ENCODE measurements at places on chromosomes 2 and 18.

GRCh38 chr2:235511187-235511661 lies 17.4 kb downstream of the AGAP1 start:
- DNase-seq, result no peak

DNA sequence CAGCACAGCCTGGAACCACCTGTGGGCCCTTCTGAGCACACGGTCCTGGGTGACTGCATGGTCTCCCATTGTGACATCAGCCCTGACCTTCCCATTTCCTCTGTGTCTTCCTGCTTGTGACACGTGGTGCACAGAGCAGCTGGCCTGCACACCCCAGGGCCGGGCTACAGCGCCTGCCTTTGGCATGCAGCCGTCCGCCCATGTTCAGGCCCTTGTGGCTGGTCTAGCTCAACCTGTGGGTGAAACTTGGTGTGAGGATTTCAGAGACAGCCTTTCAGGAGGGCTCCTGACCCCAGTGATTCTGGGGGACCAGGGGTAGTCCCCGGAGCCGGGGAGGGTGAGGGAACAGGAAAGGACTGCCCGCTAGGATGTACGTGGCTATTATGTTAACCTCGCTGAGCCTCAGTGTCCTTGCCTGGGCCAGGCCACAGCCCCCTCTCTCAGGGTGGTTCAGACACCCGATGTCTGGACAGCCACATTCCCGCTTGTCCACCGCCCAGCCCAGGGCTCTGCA lies 284.8 kb upstream of the HS6ST1 start:
- DNase-seq, result no peak

GRCh38 chr18:55907453-55908175 lies 319.6 kb upstream of the TCF4 start:
- DNase-seq, result no peak

GRCh38 chr2:14297340-14297739 lies 335.2 kb upstream of the LRATD1 start:
- DNase-seq, result no peak

DNA sequence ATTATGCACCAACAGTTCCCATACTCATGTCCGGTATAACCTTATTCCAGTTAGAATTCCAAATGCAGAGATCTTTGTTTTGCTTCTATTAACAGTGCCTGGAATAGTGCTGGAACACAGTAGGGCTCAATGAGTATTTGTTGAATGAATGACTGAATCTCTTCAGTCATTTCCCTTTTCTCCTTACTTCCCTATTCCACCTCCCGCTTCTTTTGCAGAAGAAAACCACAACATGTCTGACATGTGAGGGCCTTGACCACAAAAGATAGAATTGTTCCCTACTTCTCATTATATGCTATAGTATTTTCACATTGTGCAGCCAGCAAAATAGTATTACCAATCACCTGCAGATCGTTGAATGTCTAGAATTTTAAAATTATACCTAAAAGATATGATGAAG lies 19.5 kb upstream of the HNRNPLL start:
- no peak for DNase-seq

DNA sequence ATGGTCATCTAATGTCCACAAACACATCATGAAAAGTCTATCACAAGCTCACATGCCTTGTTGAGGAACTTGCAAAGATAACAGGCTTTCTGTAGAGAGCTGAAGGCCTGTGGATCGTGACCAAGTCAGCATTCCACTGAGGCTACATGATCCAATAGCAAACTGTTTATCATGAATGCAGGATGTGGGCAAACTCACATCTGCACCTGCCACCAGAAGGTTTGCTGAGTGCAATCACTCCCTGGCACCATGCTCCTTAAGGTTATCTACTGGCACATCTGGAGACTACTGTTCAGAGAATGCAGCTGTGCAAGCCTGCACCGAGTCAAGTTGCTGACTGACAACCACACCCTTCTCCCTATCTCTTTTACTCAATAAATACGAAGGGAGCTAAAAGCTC lies 67.3 kb upstream of the ACAA2 start:
- no peak for DNase-seq

DNA sequence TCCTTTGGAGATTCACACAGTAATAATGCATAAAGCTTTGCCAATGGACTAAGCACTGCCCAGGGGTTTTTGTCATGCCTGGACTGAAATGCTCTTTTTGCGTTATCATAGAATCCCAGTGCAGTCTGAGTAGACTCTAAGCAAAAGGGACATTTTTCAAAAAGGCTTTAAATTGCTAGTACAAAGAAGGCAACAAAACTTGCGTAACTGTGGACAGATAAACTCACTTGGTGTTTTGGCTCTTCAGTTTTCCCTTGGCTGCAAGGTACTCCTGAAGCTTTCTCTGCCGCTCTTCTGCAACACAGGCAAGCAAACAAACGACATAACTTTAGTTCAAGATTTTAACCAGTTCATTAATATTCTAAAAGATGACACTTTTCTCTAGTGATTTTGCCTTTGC lies 2.1 kb downstream of the CKAP2L start:
- no peak for DNase-seq

GRCh38 chr2:141968433-141968832 lies 162.4 kb downstream of the LRP1B start:
- no peak for DNase-seq

- no peak for DNase-seq
Measured at GRCh38 chr2:30661173-30662107, 145.8 kb downstream of the CAPN13 start.

- DNase-seq, result no peak
Measured at GRCh38 chr2:42724886-42725285, 39.0 kb downstream of the OXER1 start.

DNA sequence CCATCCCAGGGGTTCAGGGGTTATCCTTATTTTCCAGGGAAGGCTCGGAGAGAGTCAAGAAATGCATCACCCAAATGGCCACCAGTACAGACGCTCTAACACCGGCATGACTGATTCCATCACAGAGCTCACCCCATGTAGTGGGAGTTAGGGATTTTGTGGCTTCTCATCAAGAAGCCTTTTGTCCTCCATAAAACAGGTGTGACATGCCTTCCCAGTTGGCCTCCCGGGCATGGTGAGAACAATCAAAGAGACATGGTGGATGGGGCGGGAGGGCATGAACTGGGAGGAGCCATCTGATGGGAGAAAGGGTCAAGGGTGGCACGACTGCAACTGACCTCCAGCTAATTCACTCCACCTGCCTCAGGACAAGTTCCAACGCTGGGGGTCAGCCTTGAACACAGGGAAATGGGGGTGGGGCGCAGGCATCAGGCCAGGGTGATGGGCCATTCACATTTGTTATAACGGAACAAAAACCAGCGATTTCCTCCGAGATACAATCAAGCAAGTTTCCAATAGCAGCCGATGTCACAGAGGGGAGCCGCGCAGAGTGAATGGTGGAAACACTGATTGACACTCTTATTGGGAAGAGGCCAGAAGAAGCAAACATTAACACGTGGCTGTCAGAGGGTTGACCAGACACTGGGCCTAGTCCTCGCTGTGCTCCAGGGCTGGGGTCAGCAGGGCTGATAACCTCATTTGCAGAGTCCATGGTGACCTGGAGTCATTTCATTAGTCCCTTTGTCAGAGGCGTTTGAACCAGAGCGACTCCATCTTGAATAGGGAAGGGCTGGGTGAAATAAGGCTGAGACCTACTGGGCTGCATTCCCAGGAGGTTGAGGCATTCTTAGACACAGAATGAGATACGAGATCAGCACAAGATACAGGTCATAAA lies 80.5 kb upstream of the HPCAL1 start:
- no peak for DNase-seq

Measured in activated T-helper 1 cell treated with Interleukin-2 at 50 U/mL for 16 hours (primary cell).